ENCODE measurements at places on chromosomes 5 and 9. TPM values are rescaled to one million over a fixed set of nuclear protein-coding genes. Genes with fewer than 3 reads are reported as not detected.

Gene LCN9
- total RNA-seq: not detected

Gene BARX1
- total RNA-seq: not detected

Gene TXNDC8
- not detected for total RNA-seq

Gene FBP1
- total RNA-seq: not detected

Gene FOXD4L6
- total RNA-seq: not detected

Gene TUSC1
- total RNA-seq: 2.0 TPM

Gene FBN2
- 67.5 TPM for total RNA-seq

Gene LCN15
- not detected for total RNA-seq

DNA sequence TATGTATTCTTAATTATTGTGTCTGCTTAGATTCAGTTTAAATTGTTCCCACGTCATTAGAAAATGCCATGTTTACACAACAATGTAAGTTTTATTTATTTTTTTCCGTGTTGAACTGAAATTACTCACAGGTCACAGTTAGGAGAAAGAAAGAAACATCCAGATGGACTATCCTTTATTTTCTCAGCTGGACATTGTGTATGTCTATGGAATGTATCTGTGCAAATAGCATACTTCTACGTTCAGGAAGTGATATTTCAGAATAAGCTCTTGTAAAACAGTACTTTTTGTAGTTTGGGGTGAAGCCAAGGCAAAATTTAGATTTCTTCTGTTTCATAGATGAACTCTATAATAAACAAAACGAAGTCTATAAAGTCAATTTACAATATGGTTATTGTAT, 249.0 kb upstream of the ZNF608 start:
- DNase-seq: peak; percentile 93

GRCh38 chr9:92979283-92980056, 32.1 kb downstream of the FGD3 start:
- no peak for DNase-seq

GRCh38 chr5:180346358-180346757, 6.8 kb downstream of the GFPT2 start:
- no peak for DNase-seq

DNA sequence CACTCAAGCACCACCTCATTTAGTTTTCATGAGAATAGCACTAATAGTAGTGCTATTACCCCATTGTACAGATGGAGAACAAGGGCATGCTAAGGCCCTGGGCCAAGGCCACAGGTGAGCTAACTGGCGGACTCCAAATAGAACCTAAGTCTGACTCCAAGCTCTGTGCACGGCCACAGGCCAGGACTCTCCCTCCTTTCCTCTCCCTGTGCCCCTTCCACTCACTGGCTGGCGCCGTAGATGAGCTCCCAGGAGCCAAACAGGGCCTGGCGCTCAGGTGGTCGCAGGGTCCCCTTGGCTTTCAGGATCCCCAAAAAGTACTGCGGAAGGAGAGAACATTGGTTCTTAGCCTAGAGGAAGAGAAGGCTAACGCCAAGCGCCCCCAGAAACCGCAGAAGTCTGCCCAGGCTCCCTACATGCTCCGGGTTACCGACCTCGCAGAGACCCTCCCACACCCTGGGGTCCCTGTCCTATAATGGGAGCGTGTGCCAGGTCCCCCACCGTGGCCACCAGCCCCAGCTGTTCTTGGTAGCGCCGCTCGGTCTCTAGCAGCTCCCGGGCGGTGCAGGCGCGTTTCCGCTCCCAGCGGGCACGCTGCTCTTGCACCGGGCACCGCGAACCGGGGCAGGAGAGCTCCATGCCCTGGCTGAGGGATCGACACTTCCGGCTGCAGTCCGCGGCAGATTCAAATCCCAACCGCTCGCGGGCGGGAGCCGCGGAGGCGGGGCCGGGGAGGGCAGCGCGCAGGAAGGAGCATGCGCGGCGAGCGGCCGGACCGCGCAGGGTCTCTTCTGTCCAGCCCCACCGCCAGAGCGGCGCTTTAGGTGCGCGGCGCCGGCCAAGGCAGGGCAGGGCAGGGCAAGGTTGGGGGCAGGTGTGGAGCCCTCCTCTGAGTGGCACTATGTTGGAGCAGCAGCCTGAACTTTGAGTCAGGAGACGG, at the start of gene ARHGEF39:
Gene ARHGEF39, minus strand, starts transcription at position 665 of the 940 bp plus-strand sequence. Its CDS starts 26 bp downstream, at position 639.
- DNase-seq: peak; percentile 68

DNA sequence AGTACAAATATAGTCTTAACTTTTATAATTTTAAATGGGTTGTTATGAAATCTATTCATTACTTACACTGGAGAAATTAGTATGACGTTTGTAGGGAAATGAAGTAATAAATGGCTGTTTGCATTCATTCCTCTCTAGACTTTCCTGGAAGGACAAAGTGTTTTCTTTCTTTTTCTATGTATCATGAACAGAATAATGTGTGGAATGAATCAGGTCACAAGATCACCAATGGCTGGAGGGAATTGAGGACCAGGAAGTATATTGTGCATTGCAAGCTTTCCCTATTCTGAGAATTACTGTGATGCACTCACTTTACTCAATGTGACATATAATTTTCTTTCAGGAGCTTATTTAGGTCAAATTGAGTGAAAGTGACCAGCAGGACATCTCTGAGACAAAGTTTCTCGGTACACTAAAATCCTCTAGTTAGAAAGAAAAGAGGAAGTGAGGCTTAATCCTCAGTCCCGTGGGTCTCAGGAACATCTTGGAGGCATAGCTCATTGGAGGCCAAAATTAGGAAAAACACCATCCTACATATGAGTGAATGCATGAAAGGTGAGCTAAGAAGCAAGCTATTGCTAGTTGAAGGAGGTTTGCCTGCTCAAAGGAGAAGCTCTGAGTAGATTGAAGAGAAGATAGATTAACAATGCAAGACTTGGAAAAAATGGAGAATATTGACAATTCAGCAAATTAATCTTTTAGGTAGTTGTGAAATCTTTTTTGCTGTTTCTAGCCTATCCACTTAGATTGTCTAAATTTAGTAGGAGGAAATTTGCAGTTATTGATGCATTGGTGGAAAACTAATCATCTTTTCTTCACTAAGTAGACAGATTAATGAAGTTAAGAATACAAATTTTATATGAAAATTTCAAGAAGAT, 28.0 kb downstream of the ERAP2 start:
- peak; percentile 59 for DNase-seq

DNA sequence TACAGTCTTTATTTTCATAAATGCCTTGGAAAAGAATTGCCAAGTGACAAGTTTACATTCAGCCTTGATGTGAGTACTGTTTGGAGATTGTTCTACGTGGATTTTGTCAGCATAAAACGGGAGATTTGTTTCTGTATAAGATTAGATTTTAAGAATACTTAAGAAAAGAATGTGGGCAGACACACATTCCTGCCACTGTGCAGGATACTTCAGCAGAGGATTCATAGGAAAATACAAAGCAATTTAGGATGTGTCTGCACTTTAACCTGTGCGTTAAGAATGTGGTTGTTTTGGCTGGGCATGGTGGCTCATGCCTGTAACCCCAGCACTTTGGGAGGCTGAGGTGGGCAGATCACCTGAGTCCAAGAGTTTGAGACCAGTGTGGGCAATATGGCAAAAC, 37.2 kb downstream of the GPR107 start:
- peak; percentile 6 for DNase-seq

DNA sequence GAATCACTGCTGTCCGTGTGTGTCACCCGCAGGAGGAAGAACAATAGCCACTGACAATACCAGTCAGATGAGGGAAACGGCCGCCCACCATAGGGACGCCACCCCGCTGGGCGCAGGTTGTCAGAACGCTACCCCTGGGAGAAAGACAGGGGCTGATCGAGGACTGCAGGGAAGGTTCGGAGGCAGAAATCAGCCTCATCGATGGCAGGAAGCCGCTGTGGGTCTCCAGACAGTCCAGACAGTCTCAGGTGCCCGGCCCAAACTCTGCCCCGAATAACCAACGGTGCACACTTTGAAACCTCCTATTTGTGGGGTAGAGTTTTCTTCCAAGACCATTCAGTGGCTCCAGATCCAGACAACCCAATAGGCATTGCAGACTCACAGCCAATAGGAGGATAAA, 181.5 kb downstream of the ROR2 start:
- DNase-seq: no peak

DNA sequence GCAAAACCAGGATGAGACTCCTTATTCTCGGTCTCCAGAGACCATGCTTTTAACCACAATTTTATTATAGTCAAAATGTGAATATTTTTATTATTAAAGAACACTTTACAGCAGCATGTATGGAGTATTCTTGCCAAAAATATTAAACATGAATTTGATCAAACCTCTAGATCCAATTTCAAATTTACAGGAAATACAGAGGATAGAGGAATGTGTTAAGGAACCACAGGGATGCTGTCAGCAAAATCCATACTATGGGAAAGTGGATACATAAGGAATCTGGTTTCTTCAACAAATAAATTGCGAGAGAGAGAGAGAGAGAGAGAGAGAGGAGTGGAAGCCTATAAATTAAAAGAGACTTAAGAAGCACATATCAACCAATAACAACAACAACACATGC, 348.2 kb upstream of the NUDT12 start:
- DNase-seq: no peak

GRCh38 chr9:72883875-72884274, 69.0 kb downstream of the ALDH1A1 start:
- DNase-seq: no peak

- peak; percentile 58 for DNase-seq
These were observed 42.5 kb upstream of the GLRX start for GRCh38 chr5:95864944-95865504.

- DNase-seq: no peak
These were observed 12.9 kb upstream of the RFESD start for GRCh38 chr5:95633671-95634070.

GRCh38 chr9:2785060-2785950, 58.6 kb downstream of the PUM3 start:
- peak; percentile 41 for DNase-seq

GRCh38 chr5:151812757-151813309, 41.1 kb downstream of the G3BP1 start:
- peak; percentile 54 for DNase-seq

GRCh38 chr9:134385915-134386314, 59.7 kb downstream of the RXRA start:
- no peak for DNase-seq

GRCh38 chr9:27398982-27399653, 102.2 kb upstream of the EQTN start:
- DNase-seq: no peak

GRCh38 chr9:76818271-76818670, 54.0 kb downstream of the PCA3 start:
- peak; percentile 98 for DNase-seq

GRCh38 chr5:78399116-78399515, 38.7 kb downstream of the SCAMP1 start:
- DNase-seq: peak; percentile 49

GRCh38 chr5:80346055-80346454, 26.3 kb downstream of the SPZ1 start:
- no peak for DNase-seq

- DNase-seq: no peak
These were observed 133.8 kb downstream of the DENND1A start for GRCh38 chr9:123796094-123796493.

- peak; percentile 0 for DNase-seq
These were observed 908.6 kb upstream of the EDIL3 start for GRCh38 chr5:85293145-85293785.

DNA sequence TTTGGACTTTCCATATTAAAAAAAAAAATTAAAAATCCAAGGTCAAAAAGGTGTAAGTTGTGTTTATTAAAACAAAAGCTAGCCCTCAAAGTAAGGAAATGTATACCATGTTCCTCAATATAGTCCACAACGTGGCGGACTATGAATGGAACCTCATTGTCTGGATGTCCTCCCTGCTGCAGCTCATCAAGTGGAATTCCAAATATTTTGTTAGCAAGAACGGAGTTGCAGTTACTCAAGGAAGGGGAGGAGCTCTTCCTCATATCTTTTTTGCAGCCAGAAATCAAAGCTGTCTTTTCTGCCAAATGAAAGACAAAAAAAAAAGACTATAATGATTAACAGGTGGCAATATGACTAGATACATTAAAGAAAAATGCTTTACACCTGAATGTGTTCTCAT, 14.0 kb downstream of the FAM13B start:
- DNase-seq: peak; percentile 45

DNA sequence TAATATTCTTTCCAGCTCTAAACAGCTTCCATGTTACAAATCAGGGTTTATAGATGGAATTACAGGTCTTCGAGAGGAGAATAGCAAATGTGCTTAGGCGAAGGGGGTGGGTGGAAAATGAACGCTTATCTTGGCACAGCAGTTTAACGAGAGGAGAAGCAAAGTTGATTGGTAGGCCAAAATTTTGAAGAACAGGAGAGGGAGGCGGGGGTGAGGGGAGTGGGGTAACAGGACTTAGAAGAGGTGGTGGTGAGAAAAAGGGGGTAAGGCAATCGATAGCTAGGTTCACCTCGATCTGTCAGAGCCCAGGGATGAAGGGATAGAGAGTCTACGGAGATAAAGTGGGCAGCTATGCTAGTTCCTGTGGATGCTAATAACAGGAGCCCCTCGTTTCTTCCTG, 764 bp downstream of the ANKRA2 start:
- DNase-seq: no peak

DNA sequence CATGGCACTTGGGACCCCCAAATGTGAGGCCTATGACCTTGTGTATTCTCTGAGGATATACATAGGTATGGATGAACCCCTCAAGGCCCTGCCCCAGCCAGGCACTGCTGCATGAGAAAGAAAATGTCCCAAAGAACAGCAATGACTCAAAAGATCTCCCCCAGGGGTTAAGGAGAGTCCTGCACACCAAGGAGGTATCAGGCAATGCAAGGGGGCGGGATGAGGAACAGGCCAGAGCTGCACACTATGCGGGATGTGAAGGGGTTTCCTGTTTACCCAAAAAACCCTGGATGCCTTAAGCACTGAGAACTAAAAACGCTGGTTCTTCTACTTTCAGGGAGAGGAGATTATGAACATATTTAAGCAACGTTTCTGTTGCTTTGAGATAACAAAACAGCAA, 3.4 kb downstream of the RAPGEF1 start:
- DNase-seq: no peak

- no peak for DNase-seq
These were observed 83.0 kb downstream of the SEC61B start for GRCh38 chr9:99305124-99305523.

DNA sequence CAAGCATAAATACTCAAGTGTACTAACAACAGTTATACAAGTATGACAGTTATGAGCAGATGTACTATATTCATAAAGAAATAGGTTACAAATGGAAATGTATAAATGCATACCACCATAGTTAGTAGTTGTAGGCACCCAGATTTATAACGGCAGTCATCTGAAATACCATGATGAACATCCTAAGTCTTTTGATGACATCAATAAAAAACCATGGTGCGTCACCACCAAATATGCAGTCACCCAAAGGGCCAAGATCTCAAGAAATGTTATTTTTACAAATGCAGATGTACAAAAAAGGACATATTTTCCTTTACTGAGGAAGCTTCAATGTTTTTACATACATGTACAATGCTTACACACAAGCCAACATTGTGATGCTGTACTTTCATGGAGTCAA, 70.8 kb upstream of the XPA start:
- peak; percentile 75 for DNase-seq

DNA sequence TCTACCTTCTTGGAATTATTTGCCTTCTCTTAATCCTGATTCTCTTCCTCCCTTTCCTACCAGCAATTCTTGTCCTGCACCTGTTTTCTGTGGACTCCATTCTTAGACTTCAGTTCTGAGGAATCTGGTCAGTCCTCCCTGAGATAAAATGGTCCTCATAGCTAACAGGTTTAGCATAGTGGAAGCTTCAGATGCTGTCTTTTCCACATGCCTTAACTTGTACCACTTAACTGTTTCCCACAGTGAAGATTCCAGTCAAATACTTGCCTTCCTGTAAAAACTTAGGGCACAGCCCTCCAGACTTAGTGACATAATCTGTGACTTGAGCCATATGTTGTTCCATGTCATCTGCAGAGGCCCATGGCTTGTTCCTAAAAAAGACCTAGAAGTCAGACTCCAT, 261.3 kb downstream of the CWC27 start:
- no peak for DNase-seq

Data from IMR-90 (cell line).